ENCODE measurements at places on chromosomes 6 and 20.

- no peak for DNase-seq
Observed at GRCh38 chr6:36141961-36142360, 11.6 kb downstream of the MAPK13 start.

- DNase-seq: no peak
Observed at GRCh38 chr6:156197513-156197912, 579.7 kb upstream of the ARID1B start.

GRCh38 chr20:44051661-44052000 is 135.4 kb downstream of the JPH2 start:
- DNase-seq: no peak

GRCh38 chr6:313087-313486 is 20.8 kb downstream of the DUSP22 start:
- no peak for DNase-seq

GRCh38 chr20:56690531-56691175 is 61.5 kb downstream of the TFAP2C start:
- no peak for DNase-seq

DNA sequence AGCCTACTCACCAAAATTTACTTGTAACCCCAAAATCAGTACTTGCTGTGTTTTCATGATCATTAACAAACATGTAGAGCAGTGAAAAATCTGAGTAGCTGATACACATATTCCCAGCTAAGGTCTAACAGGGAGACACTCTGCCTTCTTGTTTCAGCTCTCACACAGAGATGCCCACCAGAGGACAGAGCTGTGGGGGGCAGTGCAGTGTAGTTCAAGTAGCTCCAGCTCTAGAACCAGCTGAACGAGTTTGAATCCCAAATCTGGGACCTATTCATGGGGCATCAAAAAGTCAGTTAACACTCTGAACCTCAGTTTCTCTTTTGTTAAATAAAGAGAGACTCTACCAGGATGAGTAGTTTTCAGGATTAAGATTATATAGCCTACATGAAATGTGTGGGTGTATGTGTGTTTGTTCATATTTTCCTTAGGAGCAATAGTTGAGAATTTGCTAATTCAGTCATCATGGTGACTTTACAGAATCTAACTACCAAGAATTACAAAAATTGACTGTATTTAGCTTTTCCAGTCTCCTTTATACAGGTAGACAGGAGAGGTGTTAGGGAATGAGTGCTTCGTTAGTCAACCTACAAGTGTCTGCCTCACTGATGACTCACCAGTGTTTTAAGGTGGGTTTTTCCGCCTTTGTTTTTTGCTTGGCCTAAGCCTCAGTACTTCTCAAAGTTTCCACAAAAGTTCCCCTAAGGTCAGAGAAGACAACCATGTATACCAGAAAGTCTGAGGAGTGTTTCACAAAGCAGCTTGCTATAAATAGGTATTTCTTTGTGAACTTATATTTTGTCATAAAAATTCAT is 164.0 kb upstream of the RUNX2 start:
- DNase-seq: no peak

- DNase-seq: no peak
Observed at GRCh38 chr20:43960231-43960630, 45.6 kb downstream of the TOX2 start.

DNA sequence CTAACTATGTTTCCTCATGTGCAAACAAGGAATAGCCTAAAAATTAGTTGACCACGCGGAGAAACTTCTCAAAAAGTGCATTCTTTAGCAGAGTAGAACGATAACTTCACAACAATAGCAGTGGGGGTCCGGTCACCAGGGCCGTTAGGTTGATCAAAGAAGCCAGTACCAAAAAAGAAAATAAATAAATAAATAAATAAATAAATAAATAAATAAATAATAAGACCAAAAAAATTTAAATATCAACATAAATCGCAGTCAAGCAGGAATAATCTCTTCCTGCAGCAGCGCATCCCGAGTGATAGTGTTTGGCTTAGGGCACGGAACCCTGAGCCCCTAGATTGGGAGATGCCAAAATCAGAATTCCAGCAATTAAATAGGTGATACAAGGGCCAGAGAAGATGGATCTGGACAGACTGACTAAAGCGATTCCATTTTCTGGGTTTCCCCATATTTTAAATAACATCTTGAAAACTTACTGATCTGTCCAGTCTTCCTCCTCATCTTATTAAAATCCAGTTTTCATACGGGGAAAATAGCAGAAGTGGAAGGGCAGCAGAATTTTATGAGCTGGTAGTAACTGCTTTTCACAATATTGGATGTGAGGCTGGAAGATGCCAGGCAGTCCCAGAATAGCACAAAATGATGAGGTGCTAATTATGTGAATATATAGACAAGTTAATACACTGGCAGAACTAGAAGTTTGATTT is 4.4 kb upstream of the OLIG3 start:
- DNase-seq: no peak

GRCh38 chr20:18585134-18585533 is 2.7 kb upstream of the DTD1 start:
- DNase-seq: no peak

GRCh38 chr6:104788400-104788799 is 71.3 kb downstream of the HACE1 start:
- DNase-seq: no peak

DNA sequence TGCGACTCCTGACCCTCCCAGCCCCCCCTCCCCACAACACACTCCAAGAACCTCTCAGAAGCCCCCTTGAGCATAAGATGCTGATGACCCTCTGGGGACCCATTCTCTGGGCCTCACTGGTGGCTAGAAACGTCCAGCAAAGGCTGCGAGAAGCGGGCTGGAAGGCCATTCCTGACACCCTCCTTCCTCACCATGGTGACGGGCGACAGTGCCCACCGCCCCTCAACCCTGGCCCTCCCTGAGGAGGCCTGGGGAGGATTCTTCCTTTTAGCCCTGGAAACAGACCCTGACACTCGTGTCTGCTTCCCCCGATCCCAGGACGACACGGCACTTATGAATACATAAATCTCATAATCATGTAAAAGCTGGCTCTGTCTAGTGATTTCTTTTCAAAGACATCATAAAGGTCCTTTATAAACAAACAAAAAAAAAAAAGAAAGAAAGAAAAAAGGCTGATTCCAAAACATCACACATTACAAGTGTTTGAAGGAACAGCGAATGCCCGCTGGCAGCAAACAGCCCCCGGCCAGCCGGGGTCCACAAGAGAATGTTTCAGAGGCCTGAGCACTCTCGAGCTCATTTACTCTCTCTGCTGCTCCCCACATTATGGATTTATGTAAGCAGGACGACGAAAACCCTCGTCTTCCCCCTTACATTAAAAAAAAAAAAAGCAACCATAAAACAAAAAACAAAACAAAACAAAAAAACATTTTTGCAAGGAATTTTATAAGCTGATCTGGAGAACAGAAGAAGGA is 40.7 kb downstream of the PREX1 start:
- no peak for DNase-seq

- DNase-seq: no peak
Observed at GRCh38 chr6:105137388-105137787, 42.4 kb downstream of the POPDC3 start.

- no peak for DNase-seq
Observed at GRCh38 chr6:156634048-156634447, 143.1 kb upstream of the ARID1B start.

DNA sequence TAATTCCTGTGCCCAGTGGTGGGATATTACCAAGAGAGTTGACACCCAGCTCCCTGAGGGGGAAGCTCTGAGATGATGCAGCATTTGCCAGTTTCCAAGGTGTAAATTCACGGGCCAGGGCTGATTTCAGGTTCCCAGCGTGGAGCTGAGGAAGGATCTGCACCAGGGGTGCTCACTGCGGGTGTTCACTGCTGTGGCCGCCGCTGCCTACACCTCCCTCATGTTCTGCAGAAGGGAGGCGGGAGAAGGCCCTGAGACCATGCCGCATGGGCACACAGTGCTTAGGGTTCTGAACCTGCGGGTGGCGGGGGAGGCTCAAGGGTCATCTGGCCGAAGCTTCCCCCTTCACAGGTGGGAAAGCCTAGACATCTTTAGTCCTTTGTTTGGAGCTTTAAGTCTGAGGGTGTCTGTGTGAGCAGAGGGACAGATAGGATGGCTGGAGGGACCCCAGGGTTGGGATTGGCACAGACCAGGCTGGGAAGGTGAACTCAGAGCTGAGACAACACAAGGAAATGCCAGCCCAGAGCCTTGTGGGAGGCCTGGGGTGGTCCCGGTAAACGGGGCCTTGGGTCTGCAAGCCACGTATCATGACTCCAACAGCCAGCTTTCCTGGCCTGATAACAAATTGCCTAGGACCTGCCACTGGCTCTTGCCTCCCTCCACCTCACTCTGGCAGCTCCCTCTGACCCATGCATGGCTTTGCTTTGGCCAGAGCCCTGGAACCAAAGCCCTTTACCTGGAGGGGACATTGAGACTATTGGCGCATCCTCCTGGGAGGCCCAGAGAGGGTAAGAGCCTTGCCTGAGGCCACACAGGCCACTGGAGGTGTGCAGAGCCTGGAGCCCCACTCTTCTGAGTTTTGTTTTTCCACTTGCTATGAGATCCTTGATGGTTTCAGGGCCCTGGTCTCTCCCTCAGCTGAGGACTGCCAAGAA is 40.4 kb downstream of the SYNJ2 start:
- DNase-seq: no peak

DNA sequence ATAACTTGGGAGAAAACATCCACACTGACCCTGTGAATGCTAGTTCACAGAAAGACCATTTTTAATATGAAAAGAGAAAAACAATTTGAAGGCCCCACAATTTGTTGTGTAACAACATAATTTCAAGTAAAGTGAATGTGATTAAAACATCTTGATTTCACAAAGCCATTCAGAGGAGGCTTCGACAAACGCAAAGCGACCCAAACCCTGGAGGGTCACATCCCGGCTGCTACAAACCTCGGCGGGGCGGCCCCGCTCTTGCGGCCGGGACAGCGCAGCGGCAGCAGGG is 14.0 kb downstream of the FOXC1 start:
- DNase-seq: no peak

DNA sequence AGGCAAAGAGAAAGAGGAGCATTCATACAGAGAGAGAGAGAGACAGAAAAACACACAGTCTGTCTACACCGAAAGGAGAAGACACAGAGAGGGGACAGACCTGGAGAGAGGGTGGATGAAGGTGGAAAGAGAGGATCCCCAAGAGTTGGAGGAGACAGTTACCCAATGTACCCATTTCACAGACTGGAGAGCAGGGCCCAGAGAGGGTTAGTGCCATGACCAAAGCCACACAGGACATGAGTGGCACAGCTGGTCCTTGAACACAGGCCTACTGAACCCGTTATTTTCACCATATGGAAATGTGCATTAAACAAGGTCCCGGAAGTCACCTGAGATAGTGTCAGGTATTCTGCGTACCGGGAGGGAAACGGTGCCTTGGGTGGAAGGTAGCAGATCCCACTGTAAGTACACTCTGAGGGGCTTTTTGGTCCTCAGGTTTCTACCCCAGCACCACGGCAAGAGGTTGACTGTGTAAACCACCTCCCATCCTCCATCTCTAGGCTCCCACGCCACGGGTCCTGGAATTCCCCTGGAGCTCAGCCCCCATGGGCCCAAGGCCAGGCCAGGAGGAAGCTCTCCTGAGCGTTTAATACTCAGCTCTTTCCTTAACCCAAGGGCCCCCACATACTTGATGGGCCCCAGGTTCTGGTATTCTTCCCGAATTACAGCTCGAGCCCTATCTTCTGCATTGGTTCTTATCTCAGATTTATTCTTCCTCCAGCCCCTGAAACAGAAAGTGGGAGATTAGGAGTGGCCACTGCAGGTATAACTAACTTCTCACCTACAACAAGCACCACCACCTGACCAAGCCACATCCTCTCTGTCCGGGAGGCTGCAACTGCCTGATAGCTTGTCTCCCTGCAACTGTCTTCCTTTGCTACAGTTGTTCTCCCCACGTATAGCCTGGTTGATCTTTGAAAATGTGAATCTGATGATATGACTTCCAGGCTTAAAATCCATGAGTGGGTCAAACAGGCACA is 38.4 kb upstream of the OCSTAMP start:
- no peak for DNase-seq

GRCh38 chr6:137951064-137951597 is 84.1 kb downstream of the TNFAIP3 start:
- no peak for DNase-seq

DNA sequence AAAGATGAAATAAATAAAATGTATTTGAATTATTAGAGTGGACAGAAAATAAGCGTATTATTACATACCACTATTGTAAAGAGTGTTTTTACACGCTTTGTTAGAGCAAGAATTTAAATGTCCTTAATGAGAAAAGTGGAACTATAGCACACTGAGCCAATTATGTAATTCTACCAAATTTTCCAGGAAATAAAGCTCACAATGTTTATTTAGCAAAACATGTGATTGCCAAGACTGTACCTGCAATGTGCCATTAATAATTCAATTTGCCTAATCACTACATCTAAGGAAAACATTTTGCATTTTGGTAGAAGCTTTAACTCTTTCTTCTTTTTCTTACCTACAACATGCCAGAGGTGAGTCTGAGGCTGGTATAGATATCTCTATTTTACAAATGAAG is 58.7 kb upstream of the PHACTR1 start:
- DNase-seq: no peak

DNA sequence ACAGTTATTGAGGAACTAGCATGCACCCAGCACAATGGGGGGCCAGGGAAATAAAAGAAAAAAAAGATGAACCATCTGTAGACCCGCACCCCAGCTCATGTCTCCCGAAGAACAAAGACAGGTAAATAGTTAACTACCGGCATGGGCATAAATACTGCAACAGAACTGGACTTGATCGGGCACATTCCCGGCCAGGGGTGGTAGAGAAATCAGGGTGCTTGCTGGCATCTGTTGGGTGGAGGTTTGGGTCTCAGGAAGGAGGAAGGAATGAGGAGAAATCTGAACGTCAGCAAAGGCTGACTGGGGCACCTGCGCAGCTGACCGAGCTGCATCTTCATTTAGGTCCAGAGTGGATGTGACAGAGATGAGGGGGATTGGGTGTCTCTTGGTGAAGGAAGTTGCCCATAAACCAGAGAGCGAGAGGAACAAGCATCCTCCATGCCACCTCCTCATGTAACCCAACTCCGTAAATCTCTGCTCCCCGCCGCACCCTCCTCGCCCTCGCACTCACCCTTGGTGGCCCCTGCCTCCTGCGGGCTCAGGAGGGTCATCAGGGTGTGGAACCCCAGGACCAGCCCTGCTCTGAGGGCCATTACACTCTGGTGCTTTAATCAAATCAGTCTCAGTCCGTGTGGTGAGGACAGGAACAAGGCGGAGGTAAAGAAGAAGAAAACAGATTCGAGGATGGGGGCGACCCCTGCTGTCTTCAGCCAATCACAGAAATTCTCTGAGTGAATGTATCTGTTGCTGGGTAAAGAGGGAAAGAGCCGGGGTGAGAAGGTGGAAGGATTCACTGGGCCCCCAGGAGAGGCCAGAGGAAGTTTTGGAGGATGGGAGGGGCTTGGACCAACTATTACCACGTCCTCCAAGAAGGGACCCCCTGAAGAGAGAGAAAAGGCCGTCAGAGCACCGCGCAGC is at the start of gene HLA-DOA:
Gene HLA-DOA (minus strand): TSS at position 648 of the 918 bp plus-strand sequence.
- no peak for DNase-seq

DNA sequence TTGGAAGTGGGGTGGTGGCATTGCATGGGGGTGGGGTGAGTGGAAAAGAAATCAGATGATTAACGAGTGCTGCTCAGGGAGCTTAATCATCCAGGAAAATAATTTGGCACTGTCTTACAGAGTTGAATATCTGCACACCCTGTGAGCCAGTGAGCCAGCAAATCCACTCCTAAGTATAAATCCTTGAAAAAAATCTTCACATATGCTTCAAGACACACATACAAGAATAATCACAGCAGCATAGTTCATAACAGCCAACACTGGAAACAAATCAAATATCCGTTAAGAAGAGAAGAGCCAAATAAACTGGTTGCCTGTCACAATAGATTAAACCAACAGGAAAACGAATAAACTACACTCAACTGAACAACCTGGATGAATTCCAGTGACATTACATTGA is 62.8 kb downstream of the SAMD3 start:
- no peak for DNase-seq

Measured in stimulated activated CD4-positive, alpha-beta T cell treated with anti-CD3 and anti-CD28 coated beads, Interleukin-1b, Interleukin-23, amount 100 ng/mL, for 1 hour (primary cell).